Gastroesophageal sphincter (tissue), 4 donors: ENCODE measurements at places on chromosomes 5 and 9.

- ATAC-seq: no peak
Measured at GRCh38 chr5:94632024-94632423, 13.6 kb downstream of the SLF1 start.

- ATAC-seq: no peak
Measured at GRCh38 chr9:93326056-93326455, 125.4 kb upstream of the FAM120A start.

DNA sequence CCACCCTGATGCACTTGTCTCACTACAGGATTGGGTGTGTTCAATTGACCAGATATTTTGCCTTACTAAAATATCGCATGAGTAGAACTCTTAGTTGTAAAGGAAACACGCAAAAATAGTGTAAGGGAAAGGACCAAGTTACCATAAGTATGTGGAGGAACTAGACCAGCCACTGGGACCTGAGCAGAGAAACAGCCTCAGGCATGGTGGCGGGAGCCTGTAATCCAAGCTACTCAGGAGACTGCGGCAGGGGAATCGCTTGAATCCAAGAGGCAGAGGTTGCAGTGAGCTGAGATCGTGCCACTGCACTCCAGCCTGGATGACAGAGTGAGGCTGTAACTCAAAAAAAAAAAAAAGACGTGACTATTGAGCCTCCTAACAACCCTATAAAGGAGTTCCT, 117.9 kb upstream of the SPATA31C2 start:
- ATAC-seq: no peak

- ATAC-seq: no peak
Measured at GRCh38 chr5:13695076-13695712, 249.3 kb downstream of the DNAH5 start.

- peak; percentile 27 for ATAC-seq
Measured at GRCh38 chr5:150137997-150138396, 17.6 kb downstream of the PDGFRB start.

DNA sequence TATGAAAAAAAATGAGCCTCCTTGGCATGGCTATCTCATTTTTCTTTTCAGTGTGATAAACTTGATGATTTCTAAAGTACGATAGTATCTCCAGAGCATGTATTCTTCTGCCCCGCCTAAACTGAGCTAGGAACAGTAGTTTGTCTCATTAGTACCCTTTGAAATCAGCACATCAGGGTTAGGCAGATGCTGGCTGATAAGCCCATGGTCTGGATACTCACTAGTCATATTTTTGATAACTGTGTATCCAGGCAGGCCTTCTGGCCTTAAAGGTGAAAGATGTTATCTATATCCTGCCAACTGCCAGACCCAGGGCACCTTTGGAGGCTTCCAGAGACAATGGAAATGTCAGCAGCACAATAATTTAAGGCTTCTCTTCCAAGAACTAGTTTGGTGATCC, 103.8 kb downstream of the GIN1 start:
- ATAC-seq: no peak

- ATAC-seq: peak; percentile 81
Measured at GRCh38 chr5:107672211-107673038, 1.7 kb upstream of the EFNA5 start.
